ENCODE measurements at places on chromosomes 16 and 17.

DNA sequence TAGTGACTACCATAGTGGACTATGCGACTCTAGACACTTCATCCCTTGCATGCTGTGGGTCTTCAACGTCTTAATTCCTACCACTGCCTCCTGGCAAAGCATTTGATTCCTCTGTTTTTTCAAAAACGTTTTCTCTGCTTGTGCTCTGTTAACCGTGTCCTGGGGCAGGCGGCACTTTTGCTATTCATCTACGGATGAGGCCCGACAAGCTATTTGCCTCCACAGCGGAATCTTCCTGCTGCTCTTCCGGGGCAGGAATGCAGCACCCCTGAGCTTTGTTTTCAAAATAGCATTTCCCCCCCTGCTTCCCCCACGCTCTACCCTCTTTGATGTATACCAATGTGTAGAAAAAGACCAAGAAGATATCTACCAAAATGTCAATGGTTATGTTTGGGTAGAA, 39.8 kb upstream of the METTL16 start:
- no peak for DNase-seq

DNA sequence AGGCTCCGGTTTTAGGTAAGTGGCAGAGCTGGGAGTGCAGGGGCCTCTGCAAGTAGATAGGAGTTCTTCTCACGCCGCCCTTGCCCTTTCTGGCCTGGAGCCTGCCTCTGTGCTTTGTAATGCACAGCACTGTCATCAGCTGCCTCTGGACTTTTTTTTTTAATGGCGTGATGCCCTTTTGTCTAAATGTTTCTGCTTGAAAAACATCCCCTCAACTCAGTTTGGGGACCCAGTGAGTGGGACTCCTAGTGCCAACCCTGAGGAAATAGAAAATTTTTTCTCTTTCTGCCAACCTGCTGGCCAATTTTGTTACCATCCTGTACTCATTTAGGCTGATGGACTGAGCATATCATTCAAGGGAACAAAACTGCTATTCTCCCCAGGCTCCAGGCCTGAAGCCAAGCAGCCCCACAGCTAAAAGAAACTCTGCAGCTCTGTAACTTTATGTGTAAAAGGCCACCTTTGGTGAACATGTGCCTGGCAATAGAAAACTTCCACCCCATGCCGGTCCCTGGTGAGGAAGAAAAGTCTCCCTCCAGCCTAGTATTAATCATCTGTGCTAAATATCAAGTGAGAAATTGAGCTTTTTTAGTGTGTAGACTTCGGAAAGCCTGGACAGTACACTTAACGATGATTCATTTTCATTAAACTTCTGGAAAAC, 22.5 kb downstream of the SLC6A2 start:
- DNase-seq = no peak

GRCh38 chr17:15913826-15914225, 31.1 kb upstream of the ADORA2B start:
- DNase-seq = no peak

GRCh38 chr16:87344931-87345631, 27.9 kb upstream of the C16orf95 start:
- no peak for DNase-seq

DNA sequence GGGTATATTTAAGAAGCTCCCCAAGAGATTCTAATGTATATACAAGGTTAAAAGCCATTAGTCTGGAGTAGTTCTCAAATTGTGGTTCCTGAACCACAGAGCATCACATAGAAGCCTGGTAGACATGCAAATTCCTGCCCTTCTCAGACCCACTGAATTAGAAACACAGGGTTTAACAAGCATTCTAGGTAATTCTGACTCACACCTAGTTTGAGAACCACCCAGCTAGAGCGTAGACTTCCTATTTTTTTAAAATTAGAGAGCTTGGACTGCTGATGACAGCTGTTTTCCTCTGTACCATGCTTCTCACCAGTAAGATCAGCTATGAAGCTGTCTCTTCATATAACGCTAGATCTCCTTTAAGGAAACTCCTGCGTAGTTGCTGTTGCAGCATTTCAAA, 50.6 kb downstream of the HS3ST3B1 start:
- DNase-seq = no peak

- no peak for DNase-seq
Measured at GRCh38 chr16:55508271-55508921, 476 bp upstream of the LPCAT2 start.

DNA sequence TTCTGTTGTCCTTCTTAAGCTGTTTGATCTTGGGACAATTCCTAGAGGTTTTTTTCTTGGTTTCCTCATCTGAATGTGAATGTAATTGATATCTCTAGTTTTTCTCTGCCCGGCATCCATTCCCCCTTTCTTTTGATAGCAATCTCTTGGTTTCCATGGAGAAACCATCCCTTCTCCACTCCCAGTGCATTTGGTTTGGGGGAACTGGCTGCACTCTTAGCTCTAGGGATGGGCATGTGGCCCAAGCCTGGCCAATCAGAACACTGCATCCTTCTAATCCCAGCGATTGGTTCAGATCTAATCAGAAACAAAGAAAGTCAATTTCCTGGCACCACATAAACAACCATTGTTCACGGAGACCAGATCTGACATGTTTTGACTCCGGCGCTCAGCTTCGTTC, 45.1 kb downstream of the IRX3 start:
- no peak for DNase-seq

DNA sequence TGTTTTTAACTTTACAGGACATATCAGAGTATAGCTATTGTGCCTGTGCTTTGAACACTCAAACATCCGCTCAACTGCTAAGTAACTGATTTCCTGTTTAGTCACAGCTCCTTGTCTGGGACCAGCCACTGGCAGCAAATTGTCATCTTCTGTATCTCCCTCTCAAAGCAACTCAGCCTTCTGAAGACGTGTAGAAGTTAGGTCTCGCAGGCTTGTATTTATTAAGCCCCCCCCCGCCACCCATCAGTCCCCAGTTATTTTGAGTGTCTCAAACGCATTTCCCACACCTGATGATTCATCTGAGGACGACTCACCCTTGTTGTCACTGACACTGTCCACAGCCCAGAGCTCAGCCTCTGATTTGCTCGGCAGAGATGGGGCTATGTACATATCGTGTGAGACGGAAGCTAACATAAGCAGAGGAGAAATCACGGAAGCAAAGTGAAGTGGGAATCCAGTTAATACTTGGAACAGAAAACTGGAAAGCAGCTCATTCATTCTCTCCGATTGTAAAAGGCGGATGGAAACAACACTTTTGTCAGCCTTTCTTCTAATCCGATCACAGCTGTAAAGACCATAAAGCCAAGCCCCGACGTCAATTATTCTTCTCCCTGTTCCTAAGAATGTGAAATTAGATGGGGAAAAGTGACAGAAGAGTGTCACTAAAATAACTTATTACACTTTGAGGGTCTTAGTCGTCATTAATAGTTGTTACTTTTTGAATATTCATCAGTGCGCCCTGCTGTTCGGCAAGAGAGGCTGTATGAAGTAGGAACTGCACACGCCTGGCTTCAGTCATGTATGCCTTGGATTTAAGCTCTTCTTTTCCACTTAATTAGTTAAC, 64.2 kb downstream of the PITPNC1 start:
- peak; percentile 44 for DNase-seq

DNA sequence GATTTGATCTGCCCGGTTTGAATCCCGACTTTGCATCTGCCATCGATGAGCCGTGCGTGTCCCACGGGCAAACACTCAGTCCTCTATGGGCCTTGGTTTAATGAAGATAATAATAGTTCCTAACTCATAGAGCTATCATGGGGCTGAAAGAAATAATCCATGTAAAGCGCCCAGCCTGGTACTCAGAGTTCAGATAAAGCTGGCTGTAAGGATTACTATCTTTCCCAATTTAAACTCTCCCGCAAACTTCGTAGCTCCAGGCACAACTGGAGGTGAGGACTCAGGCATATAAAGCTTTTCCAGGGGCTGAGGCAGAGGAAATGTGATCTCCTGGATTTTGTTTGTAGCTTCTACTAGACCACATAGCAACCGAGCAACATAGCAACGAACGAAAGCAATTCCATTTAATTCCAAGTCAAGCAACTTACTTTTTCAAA, 16.3 kb downstream of the ALOX15 start:
- no peak for DNase-seq

GRCh38 chr16:56269811-56270684, 78.8 kb downstream of the GNAO1 start:
- no peak for DNase-seq

Measured in stimulated activated CD4-positive, alpha-beta T cell treated with anti-CD3 and anti-CD28 coated beads, Interleukin-12 subunit alpha, Interleukin-12 subunit beta, amount 100 ng/mL, for 24 hours (primary cell).